ENCODE measurements at places on chromosomes 2 and 18. TPM values are rescaled to one million over a fixed set of nuclear protein-coding genes. Genes with fewer than 3 reads are reported as not detected.

DNA sequence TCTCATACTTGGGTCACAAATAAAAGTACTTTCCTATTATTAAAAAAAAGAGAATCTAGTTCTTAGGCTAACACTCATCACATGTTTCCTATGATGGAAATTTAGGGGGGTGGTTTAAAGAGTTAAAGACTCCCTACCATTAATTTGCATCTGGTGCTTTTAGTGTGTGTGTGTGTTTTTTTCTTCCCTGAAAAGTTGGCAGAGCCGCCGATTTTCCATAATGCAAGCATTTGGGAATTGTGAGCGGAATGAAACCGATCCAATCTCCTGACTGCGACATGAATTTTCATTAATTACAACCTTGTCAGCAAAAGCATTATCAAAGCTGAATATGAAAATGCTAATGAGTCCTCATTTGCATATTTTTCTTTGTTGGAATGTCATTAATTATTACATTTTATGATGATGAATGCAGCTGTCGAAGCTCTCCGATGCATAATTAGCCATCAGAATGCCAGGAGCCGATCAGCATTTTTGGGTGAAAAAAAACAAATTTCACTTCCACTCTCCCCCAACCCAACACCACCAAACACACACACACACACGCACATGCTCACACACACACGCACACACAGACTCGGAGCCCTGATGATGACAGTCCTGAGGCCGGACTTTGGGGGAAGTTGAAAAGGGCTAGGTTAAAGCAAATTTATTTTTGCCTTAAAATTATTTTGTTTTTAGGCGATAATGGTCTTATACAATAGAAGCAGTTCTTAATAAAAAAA is 165.4 kb downstream of the TCF4 start:
- DNase-seq, result peak; percentile 91

The SIX3 gene
- polyA plus RNA-seq, result not detected

The MC4R gene
- 0.45 TPM for polyA plus RNA-seq

GRCh38 chr2:41859615-41860514 is 188.0 kb upstream of the PKDCC start:
- DNase-seq, result no peak

DNA sequence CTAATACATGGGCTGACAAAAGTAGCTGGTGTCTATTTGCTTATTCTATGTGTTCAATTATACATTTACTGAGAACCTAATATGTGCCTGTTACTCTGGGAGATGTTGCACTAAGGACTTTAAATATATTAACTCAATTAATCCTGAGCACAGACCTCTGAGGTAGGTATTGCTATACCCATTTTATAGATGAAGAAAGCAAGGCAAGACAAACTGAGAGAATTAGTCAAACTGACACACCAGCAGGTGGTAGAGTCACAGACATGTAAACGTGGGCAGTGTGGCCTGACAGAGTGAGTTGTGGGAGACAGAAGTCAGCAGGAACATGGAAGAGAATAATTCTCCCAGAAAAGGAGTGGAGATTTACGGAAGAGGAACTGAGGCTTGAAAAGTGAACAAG is 428.9 kb downstream of the LPIN1 start:
- no peak for DNase-seq

DNA sequence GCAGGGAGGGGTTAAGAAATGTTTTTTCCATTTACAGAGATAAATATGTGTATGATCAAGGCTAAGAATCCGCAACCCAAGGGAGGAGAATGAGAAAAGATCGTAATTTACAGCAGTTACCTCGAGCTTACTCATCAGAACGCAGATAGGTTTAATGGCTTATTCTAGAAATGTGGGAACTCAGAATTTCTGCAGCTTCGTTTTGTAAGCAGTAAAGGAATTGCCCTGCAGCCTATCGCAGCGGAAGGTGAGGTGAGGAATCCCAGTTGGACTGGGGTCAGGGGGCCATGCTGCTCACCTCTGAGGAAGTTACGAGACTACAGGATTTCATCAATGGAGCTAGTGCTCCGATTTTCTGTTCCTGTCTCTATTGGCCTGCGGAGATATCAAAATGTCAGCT is 8.1 kb upstream of the TMEM200C start:
- DNase-seq, result no peak

The MEP1B gene
- not detected for polyA plus RNA-seq

The TEKT4 gene
- polyA plus RNA-seq, result not detected

DNA sequence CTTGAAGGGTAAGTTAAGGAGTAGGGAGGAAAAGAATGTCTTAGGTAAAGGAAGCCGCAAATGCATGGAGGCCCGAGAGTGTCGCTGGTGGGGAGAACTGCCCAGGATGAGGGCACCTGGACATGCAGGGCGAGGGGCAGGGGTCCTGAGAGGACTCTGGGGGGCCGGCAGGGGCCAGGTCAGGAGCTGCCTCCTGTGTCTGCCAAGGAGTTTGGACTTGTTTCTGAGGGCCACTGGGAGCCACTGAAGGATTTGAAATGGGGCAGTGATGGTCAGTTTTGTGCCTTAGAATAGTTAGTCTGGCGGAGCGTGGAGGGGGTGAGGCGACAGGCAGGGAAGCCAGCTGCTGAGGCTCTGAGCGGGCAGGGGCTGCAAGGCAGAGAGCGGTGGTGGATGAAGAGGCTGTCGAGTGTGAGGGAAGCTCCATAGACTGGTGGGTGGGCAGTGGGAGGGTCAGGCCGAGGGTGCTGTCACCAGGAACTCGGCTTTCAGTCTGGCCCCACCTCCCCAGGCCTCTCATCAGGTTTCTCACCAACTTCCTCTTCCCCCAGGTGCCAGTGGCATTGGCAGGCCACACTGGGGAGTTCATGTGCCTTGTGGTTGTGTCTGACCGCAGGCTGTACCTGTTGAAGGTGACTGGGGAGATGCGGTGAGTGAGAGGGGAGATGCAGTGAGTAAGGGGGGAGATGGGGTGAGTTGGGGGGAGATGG is 14.7 kb upstream of the SLC4A3 start:
- DNase-seq, result no peak

DNA sequence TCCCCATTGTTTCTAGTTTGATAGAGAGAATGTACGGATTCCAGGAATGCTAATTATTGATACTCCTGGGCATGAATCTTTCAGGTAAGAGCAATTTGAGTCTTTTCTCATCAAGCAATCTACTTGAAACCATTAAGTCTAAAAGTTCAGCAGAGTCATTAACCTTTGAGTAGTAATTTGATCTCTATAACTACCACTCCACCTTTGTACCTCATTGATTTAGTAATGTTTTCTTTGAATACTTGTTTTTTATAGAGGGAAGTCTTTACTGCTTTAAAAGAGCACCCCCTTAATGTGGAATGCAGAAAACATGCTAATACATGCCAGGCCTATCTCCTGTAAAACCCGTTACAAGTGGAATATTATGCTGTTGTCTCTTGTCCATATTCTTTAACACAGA is 45.0 kb downstream of the EIF5B start:
- DNase-seq, result no peak

The DSG1 gene
- polyA plus RNA-seq, result 0.88 TPM

The ROCK2 gene
- 39.7 TPM for polyA plus RNA-seq

GRCh38 chr2:128090575-128090944 is 440 bp upstream of the UGGT1 start:
- no peak for DNase-seq

- no peak for DNase-seq
Observed at GRCh38 chr2:145715601-145716000, 1195.7 kb upstream of the ZEB2 start.

- DNase-seq, result no peak
Observed at GRCh38 chr2:216661639-216662375, 28.6 kb downstream of the IGFBP2 start.

The BCL2 gene
- 16.0 TPM for polyA plus RNA-seq

DNA sequence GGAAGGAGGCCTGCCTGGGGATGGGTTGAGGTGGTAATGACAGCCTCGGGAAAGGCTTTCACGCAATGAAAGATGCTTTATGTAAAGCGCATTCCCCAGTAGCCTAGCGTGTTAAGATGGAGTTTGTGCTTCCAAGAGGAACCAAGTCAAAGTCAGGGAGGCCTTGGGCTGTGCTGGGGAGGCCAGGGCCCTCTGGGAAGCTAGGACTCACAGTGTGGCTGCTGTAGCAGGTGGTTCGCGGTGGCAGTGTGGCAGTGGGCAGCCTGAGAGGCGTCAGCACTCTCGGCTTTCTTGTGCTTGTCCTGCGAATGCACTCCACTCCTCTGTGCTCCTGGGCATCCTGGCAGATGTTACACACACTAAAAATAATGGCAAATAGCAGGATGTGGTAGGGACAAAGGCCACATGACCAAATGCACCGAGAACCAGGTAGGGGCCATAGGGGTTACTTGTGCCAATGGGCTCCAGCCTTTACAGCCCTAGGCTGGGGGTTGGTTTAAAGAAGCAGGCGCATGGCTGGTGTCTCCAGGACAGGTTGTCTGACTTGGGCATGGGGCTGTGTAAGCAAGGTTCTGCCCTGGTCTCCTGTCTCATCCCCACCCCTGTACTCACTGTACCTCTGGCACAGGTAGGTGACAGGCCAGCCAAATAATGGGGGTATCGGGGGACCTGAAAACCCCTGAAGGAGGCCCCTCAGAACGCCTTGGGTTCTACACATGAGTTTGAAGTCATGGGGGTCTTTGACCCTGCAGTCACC is 154.4 kb upstream of the TWIST2 start:
- no peak for DNase-seq

The PSD4 gene
- polyA plus RNA-seq, result 1.6 TPM

The ATP6V1C2 gene
- polyA plus RNA-seq, result 1.7 TPM

- no peak for DNase-seq
Observed at GRCh38 chr2:38262069-38262871, 114.8 kb downstream of the ATL2 start.

DNA sequence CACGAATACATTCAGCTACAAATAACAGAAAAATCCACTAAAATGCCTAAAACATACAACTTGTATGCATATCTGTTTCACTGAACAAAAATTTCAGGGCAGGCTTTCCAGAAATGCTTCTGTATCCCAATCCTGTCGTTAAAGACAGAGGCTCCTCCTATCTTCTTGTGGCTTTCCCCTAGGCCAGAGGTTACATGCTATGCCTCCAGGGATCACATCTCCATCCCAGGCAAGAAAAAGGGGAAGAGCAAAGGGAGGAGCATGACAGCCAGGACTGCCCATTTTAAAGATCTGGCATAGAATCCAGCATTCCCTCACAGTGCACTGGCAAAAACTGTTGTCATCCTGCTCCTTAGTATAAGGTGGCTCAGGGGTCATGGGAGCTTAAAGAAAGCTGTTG is 268.7 kb upstream of the SETBP1 start:
- no peak for DNase-seq

DNA sequence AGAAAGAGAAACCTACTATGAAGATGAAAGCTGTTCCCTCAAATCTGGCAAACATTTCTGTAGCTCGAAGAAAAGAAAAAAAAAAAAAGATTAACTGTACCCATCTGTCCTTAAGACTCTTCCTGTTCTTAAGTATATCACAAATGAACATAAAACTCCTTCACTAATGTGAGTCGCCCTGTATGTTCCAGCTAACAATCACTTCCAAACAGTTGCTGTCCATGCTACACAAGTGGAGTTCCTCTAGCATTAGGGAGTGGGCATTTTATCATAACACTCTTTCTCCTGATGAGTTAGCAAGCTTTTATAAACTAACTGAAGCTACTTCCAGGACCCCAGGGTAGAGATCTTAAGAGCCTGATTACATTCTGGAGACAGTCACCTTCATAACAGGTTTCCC is 5.8 kb downstream of the CUL3 start:
- DNase-seq, result no peak

- no peak for DNase-seq
Observed at GRCh38 chr2:34001557-34001956, 402.5 kb upstream of the FAM98A start.

The VSNL1 gene
- 7.0 TPM for polyA plus RNA-seq

DNA sequence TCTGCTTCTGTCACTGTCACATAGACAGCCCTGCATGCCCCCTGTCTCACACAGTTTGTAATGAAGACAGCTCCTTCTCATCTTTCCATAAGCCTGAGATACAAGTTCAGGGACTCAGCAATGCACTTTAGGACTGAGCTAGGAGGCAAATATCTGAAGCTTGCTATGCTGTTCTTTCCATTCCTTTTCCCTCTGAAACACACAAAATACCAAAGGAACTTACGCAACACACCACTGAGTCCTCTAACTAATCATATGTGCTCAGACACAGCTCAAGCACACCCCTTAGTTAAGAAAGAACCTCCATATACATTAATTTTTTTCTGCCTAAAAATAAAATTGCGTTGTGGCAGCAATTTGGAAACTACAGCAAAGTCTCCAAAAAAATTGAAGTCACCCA is 17.9 kb downstream of the SERPINB8 start:
- DNase-seq, result no peak

- peak; percentile 50 for DNase-seq
Observed at GRCh38 chr2:159617646-159618045, 1.3 kb upstream of the BAZ2B start.

DNA sequence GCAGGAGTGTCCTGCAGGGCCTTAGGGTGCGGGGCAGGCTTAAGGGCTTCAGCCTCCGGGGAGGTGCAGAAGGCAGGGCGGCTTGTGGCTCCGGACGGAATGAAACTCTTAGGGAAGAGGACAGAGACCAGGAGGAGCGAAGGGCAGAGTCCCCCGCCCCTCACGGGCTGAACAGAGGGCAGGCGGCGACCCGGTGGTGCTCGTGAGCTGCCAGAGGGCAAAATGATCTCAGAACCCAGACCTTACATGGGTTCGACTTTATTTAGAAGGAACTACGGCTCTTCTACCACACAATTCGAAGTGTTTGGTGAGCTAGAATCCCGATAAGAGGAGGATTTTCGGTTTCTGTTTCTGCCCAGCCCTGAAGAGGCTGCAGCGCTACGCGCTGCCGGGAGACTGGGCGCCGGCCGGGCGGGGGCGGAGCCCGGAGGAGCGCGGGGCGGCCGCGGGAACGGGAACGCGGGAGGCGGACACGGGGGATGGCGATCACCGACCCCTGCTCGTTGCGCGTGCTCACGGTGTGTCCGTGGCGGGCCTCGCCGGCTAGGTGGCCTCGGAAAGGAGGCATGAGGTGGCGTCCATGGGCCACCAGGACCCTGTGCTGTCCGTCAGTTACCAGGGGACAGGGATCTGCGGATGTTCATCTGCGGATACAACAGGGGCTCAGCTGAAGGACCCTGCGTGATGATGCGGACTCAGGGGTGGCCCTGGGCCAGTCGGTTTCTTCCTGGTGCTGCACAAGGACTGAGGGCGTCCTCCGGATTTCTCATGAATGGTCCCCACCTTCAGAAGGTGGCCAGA is 4.2 kb upstream of the SP100 start:
- peak; percentile 82 for DNase-seq

DNA sequence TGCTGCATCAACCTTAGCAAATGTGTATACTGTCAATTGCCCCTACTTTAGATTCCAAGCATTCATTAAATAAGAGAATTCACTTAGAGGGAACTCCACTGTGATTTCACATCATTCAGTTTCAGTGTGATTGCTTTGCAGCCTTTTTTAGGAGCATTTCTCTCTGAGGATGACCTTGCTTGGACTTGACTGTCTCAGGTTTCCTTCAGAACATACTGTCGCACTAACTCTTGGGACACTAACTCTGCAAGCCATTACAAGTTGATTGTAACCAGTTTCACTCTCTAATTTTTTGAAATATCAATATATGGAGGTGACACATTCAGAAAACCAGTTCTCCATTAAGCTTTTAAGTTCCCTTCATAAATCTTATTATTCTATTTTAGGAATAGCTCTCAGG is 6.6 kb upstream of the ZCCHC2 start:
- DNase-seq, result no peak

DNA sequence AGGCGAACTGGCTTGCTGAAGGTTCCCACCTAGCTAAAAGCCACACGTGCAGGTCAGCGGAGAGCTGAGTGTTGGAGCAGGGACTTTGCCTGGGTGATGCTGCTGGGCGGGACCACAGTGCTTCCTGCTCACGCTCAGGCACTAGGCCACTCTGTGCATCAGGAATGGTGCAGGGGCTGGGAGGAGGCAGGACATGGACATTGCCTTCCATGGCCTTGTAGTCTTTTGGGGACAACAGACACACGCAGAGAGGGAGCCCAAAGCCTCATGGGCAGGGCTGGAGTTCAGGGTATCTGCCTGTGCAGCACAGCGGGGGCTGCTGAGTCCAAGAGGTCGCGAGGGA is 207.2 kb downstream of the ZBTB7C start:
- no peak for DNase-seq

All from hindlimb muscle (tissue), 1 donor.